ENCODE measurements at places on chromosomes 11 and 22.

GRCh38 chr11:117271208-117271607 is 19.9 kb upstream of the BACE1-AS start:
- no peaks in the 10 kb centered on the region for H3K4me1 ChIP-seq
- H3K27me3 ChIP-seq: no peaks in the 10 kb centered on the region
- H3K27ac ChIP-seq: no peak overlapping the region

DNA sequence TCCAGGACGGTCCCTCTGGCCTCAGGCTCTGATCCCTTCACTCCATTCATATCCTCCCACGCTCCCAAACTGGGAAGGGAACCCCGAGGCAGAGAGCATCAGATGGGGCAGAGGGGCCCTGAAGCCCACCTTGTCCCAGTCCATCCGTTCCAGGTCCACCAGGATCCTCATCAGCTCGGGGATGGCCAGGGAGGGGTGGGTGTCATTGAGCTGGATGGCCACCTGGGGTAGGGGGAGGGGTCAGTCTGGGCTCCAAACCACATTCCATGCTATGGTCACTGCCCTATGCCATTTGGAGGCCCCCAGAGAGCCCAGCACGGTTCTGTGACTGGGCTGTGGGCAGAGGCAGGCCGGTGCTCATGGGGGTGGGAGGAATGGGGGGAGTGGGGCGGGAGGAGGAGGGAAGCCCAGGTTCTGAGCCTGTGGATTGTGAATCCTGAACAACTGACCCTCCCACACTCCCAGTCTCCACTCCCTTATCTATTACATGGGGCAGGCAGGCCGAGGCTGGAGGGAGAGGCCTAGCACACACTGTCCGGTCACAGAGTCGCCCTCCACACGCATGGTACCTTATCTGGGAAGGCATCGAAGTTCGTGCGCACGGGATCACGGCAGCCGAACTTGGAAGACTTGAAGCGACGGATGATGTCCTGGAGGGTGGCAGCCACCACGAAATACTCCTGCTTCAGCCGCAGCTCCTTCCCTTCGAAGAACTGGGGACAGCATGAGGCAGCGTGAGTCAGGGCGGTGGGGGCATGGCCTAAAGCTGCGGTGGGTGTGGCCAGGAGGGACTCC is 5.5 kb downstream of the PYGM start:
- no peak overlapping the region for H3K27ac ChIP-seq
- no peaks in the 10 kb centered on the region for H3K36me3 ChIP-seq
- H3K27me3 ChIP-seq: no peaks in the 10 kb centered on the region
- H3K4me3 ChIP-seq: no peak overlapping the region
- H3K4me1 ChIP-seq: peaks cover 12% of the 10 kb centered on the region

DNA sequence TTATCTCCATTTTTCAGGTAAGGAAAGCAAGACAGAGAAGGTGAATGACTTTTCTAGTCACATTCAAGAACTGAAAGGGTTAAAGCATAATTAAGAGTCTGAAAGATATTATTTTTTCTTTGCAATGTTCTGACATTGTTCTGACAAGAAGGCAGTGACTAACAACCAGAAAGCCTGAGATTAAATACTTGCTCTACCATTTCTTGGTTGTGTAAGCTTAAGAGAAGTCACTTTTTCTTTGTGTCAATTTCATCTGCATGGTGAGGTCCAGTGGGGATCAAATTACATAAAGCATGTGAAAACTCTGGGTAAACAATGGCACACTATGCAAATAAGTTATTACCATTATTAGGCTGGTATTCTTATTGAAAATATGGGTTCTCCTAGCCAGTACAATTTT is 73.7 kb downstream of the PHF21A start:
- H3K4me3 ChIP-seq: no peak overlapping the region
- no peak overlapping the region for H3K27ac ChIP-seq
- no peaks in the 10 kb centered on the region for H3K36me3 ChIP-seq
- DNase-seq: no peak

- H3K27me3 ChIP-seq: no peaks in the 10 kb centered on the region
- H3K4me1 ChIP-seq: peaks cover 5% of the 10 kb centered on the region
- H3K27ac ChIP-seq: peak overlapping the region; percentile 68
- H3K4me3 ChIP-seq: no peak overlapping the region
Observed at GRCh38 chr11:77865805-77866204, 44.9 kb downstream of the AAMDC start.

- DNase-seq: no peak
- H3K27me3 ChIP-seq: no peaks in the 10 kb centered on the region
- no peak overlapping the region for H3K4me3 ChIP-seq
Observed at GRCh38 chr22:46770151-46770641, 7.7 kb downstream of the TBC1D22A start.

- H3K36me3 ChIP-seq: no peaks in the 10 kb centered on the region
- no peak for DNase-seq
- peaks cover 25% of the 10 kb centered on the region for H3K27me3 ChIP-seq
- no peak overlapping the region for H3K27ac ChIP-seq
- H3K4me1 ChIP-seq: peaks cover 48% of the 10 kb centered on the region
- H3K4me3 ChIP-seq: no peak overlapping the region
Observed at GRCh38 chr22:20000246-20001081, 16.2 kb downstream of the ARVCF start.

- H3K4me3 ChIP-seq: no peak overlapping the region
- no peak overlapping the region for H3K27ac ChIP-seq
- DNase-seq: no peak
- peaks cover 65% of the 10 kb centered on the region for H3K27me3 ChIP-seq
- no peaks in the 10 kb centered on the region for H3K4me1 ChIP-seq
Observed at GRCh38 chr11:57466680-57467079, 6.4 kb downstream of the RTN4RL2 start.

- H3K36me3 ChIP-seq: no peaks in the 10 kb centered on the region
- no peak overlapping the region for H3K27ac ChIP-seq
- H3K4me1 ChIP-seq: peaks cover 2% of the 10 kb centered on the region
- H3K27me3 ChIP-seq: peaks cover 56% of the 10 kb centered on the region
- peak; percentile 57 for DNase-seq
Observed at GRCh38 chr11:119533921-119534736, 111.2 kb upstream of the THY1 start.

GRCh38 chr11:80727315-80727714 is 1286.5 kb upstream of the TENM4 start:
- no peaks in the 10 kb centered on the region for H3K36me3 ChIP-seq

DNA sequence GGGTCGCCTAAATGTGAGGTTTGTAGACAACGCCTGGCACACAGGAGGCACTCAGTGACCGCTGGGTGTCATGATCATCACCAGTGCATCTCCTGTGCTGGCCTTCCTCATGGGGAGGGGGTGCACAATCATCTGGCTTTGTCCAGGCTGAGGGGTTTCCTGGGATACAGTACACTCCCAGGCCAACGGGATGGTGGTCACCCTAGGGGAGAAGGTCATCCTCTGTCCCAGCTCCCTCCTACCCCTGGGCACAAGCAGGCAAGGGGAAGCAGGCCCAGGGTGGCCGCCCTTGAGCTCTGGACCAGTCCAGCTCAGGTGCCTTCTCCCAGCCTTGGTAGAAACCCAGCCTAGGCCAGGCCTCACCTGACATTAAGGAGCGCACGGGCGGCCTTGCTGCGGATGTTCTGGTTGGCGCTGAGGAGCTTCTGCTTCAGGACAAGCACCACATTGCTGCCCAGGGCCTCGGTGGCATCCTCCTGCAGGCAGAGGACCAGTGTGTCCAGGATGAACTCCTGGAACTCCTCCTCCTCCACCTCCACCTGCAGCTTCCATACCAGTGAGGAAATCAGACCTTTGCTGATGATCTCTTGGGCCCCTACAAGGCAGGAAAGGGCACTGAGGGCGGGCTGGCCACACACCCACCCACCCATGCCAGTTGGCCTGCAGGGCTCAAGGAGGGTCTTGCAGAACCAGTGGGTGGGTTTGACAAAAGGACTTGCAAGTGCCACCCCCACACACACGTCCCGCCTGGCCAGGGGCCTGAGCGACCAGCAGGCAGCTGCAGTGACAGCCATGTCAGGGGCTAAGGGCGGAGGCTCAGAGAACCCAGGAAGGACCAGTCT is 6.6 kb upstream of the GNAZ start:
- no peaks in the 10 kb centered on the region for H3K36me3 ChIP-seq
- H3K27ac ChIP-seq: no peak overlapping the region
- H3K4me1 ChIP-seq: no peaks in the 10 kb centered on the region

DNA sequence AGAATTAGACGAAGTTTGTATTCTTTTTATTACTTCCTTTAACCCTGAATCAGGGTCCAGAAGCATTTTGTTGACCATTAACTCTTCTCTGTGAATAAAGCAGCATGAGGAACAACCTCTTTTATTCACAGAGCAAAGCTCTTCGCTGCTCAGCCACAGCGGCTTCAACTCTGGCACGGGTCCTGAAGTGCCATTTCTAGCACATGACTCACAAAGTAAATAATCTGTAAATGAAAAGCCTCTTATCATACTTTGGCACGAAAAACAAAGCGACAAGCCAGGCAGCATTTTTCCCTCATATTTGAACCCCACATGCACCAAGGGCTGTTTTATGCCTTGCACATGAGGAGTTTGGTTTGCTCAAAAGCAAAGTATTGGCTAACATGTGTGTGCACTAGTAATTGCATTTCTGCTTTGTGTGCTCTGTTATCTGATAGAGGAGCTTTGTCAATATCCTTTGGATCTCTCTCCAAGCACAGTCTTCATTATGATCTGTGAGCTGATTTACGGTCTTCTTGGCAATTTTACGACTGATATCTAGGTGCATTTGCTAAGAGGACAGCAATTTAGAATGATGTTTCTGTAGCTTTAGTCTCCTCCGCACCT is 33.0 kb upstream of the APOBEC3A start:
- H3K4me3 ChIP-seq: peak overlapping the region; percentile 67
- no peaks in the 10 kb centered on the region for H3K36me3 ChIP-seq
- H3K27ac ChIP-seq: peak overlapping the region; percentile 89
- peaks cover 9% of the 10 kb centered on the region for H3K4me1 ChIP-seq

DNA sequence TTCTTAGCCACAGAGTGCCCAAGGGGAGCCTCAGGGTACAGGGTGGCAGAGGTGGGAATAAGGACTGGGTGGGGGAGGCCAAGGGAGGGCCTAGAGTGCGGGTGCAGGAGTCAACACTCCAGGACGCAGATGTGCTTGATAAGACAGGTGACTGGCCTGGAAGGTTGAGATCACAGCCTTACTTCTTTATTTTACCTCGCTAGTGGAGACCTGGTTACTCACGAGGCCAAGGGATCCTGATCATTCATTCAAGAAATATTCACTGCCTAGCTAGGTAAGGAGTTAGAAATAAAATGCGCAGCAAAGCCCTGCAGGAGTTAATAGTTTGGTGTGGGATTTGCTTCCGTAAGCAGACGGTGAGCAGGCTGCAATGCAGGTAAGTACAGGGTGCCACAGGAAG is 13.2 kb upstream of the PEX26 start:
- H3K4me1 ChIP-seq: peaks cover 53% of the 10 kb centered on the region
- H3K4me3 ChIP-seq: no peak overlapping the region
- DNase-seq: no peak
- peak overlapping the region; percentile 71 for H3K27ac ChIP-seq
- no peaks in the 10 kb centered on the region for H3K36me3 ChIP-seq

DNA sequence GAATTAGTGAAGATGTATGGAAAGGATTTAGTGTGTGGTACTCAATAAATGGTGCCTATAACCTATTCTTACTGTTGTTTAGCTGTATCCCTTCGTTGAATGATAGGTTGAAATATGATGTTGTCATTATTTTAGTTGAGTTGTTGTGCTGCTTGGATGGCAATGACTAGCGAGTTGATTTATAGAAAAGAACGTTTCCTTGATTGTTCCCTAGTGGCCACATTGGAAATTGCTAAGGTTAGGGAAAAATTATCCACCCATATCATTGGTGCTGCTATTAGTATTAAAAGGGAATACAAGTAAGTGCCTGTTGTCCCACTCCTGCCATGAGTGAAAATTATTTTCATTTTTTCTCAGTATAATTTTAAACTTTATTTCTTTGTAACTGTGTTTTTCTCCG is 14.5 kb downstream of the EMSY start:
- H3K4me3 ChIP-seq: no peak overlapping the region
- H3K27me3 ChIP-seq: no peaks in the 10 kb centered on the region
- H3K4me1 ChIP-seq: no peaks in the 10 kb centered on the region
- DNase-seq: peak; percentile 15
- no peak overlapping the region for H3K27ac ChIP-seq

DNA sequence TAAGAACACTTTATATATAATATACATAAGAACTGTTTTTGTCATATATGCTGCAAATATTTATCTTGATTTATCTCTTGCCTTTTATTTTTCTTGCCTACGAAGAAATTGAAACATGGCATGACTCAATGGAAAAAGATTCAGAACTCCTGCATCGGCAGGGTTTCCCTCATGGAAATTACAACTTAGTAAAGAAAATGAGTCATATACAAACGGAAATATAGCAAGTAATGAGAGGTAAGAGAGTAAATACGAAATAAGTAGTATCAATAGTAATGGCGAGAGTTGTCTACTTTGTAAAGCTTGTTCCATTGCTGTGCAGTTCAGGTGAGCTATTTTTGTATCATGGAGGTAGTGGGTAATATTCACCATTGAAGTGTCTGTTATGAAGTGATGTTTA is 350.4 kb downstream of the DDX10 start:
- no peak overlapping the region for H3K4me3 ChIP-seq
- no peak overlapping the region for H3K27ac ChIP-seq
- no peaks in the 10 kb centered on the region for H3K36me3 ChIP-seq
- H3K4me1 ChIP-seq: no peaks in the 10 kb centered on the region
- no peaks in the 10 kb centered on the region for H3K27me3 ChIP-seq

DNA sequence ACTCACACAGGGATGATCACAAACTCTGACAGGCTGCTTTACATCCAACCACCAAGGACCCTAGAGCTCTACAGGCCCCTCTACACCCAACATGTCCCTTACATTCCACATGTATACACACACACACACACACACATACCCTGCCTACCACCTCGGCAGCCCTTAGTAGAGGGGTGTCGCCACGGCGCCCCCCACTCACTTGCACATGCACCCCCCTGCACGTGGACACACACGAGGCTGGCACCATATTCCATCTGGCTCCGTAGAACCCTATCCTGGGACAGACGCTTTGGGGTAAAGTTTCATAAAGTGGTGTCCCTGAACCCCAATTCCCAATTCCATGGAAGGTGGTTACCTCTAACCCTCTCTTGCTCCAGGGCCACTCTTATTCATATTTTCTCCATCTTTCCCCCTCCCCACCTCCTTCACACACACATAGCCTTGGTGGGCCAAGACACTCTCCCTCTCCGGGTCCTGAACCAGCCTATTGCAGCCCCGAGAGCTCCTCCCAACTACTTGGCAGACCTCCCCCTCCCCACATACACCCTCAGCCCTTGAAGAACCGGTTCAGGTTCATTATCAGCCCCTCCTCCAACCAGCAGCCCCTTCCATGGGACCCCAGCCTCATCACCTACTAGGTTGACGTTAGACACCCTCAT is 809 bp downstream of the PDE2A start:
- peaks cover 98% of the 10 kb centered on the region for H3K27me3 ChIP-seq
- H3K36me3 ChIP-seq: no peaks in the 10 kb centered on the region
- peaks cover 9% of the 10 kb centered on the region for H3K4me1 ChIP-seq
- H3K4me3 ChIP-seq: no peak overlapping the region

- H3K4me3 ChIP-seq: no peak overlapping the region
- DNase-seq: no peak
- no peaks in the 10 kb centered on the region for H3K27me3 ChIP-seq
- H3K36me3 ChIP-seq: no peaks in the 10 kb centered on the region
- H3K27ac ChIP-seq: no peak overlapping the region
- peaks cover 2% of the 10 kb centered on the region for H3K4me1 ChIP-seq
Observed at GRCh38 chr22:49308300-49308699, 519.4 kb downstream of the BRD1 start.
